ENCODE measurements at places on chromosomes 6 and 20.

GRCh38 chr6:129677620-129678325, 32.2 kb downstream of the ARHGAP18 start:
- DNase-seq = peak; percentile 87

DNA sequence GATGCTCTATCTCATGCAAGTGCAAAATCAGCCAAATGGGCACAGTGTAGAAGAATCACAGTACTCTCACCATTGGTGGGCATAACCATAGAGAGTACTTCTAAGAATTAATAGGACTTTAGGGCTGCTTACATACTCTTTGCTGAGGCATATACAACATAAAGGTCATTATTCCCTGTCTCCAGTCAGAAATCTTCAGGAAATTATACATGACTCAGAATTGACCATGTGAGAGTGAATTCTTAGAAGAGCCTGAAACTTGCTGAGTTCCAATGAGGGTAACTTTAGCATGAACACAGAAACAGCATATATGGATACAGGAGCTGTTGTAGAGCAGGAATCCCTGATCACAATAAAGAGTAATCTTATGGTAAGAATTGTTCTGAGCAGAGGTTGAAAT, 498.7 kb downstream of the TENT5A start:
- DNase-seq = no peak

DNA sequence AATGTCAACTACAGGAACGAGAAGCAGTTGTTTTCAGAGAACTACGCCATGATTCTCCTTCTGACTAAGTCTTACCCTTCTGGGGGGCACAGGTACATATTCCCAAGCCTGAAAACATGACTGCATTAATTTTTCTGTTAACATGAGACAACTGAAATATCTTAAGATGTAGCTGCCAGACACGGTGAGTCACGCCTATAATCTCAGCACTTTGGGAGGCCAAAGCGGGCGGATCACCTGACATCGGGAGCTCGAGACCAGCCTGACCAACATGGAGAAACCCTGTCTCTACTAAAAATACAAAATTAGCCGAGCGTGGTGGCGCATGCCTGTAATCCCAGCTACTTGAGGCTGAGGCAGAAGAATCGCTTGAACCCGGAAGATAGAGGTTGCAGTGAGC, 21.7 kb downstream of the TBC1D20 start:
- no peak for DNase-seq

DNA sequence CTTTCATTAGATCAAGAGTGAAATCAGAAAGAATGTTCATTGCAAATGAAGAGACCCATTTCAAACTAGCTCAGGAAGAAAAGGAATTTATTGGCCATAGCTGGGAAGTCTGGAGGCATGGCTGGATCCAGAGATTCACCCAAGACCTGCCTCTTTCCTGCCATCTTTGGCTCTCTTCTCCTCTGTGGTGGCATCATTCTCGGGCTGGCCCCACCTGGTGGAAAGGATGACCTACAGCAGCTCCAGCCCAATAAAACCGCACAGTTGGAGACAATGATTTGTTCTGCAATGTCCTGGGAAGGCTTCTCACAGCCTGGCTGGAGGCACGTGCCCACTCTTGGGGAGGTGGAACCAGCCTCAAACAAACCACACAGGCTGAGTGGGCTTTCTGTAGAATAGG, 18.1 kb upstream of the FERMT1 start:
- DNase-seq = peak; percentile 9

DNA sequence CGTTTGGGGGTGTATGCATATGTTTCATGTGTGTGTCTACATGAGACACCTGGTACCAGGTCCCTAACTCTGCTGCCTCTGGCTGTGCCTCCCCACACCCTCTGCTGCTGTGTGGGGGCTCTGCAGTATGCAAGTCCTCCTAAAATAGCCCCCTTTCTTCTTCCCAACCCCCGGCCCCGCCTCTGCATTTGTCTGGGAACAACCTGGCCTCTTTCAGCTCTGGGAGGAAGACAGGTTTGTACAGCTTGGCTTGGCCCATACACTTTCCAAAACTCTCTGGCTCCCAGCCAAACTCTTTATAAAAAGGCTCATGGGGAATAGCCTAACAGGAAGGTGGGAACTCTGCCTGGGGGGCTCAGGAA, 27.1 kb upstream of the EMILIN3 start:
- DNase-seq = no peak

DNA sequence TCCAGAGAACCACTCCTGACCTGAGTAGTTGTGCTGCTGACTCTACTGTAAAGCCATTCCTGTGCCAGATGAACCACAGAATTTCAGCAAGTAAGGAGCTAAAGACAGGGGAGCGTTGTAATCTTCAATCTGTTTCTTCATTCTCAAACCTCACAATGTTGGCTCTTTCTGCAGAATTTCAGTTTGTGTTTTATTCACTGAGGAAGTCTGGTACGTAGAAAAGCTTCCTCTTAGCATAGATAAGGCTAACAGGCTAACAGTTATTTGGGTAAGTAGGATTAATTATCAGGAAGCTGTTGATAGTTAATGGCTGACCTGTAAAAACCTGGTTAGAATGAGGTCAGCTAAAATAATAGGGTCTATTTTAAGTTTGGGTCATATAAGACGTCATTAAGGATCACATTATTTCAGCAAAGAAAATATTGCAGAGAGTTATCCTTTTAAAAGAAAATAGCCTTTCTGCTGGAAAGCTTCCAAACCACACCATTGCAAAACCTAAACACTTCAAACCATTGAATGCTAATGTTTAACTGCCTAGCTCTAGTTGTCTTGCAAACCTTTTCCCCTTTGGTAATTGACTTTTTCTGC, 14.1 kb upstream of the TENT5A start:
- peak; percentile 51 for DNase-seq

DNA sequence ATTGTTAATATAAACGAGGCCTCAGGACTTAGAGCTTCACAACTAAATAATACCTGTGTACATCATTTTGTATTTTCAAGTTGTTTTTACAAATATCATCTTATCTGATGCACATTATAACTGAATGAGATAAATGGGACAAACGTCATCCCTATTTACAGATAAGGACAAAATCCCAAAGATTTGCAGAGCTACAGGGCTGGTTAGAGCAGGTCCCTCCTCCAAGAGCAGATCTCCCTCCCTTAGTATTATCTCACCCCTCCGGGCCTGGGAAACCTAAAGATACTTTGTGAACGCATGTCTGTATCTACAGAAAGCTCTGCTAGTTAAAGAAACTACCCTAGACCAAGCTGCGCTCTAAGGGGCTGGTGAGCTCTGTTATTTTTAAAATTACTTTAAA, 130.4 kb upstream of the PROKR2 start:
- no peak for DNase-seq

DNA sequence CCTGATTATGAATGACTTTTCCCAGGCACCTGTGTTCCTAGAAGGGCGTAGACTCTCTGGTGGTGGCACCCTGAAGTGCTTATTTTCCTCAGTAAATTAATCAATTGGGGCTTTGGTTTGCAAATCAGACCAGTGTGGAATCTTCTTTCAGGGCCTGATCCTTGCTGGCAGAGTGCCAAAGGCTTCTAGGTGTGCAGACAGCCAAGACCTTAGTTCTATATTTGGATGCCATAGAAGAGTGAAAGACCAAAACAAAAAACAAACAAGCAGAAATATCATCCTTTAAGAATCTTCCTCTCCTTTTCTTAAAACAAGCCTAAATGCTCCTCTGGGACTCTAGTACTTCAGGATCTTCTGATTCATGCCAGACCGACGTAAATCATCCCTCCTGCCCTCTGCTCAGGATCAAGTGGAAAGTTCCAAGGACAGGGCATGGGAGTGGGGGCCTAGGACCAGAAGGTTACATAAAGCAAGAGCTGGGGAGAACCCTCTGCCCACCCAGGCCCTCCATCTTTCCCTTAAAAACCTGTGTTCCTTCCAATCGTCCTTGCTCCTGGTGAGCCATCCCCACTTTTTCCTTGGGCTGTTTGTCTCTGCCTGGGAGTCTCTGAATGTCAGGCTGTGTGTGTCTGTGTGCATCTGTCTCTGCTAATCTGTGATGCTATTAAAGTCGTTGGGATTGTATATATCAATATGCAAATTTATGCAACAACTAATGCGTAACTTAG, 70.5 kb upstream of the MYLIP start:
- no peak for DNase-seq

DNA sequence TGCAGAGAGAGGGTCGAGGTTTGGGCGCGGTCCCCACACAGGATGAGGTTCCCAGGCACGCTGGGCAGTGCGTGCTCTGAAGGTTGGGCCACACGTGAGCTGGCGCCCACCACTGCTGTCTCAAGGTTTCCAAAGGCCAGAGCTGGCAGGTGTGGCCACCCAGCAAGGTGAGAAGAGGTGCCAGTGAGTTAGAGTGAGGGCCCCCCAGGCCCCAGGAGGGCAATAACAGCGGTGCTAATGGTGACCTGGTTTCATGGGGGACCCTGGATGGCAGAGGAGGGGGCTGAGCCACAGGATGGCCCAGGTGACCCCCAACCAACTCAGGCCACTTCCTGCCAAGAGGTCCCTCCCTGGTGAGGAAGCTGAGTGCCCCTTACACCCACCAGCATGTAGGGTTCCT, 185.0 kb downstream of the TAF4 start:
- no peak for DNase-seq

DNA sequence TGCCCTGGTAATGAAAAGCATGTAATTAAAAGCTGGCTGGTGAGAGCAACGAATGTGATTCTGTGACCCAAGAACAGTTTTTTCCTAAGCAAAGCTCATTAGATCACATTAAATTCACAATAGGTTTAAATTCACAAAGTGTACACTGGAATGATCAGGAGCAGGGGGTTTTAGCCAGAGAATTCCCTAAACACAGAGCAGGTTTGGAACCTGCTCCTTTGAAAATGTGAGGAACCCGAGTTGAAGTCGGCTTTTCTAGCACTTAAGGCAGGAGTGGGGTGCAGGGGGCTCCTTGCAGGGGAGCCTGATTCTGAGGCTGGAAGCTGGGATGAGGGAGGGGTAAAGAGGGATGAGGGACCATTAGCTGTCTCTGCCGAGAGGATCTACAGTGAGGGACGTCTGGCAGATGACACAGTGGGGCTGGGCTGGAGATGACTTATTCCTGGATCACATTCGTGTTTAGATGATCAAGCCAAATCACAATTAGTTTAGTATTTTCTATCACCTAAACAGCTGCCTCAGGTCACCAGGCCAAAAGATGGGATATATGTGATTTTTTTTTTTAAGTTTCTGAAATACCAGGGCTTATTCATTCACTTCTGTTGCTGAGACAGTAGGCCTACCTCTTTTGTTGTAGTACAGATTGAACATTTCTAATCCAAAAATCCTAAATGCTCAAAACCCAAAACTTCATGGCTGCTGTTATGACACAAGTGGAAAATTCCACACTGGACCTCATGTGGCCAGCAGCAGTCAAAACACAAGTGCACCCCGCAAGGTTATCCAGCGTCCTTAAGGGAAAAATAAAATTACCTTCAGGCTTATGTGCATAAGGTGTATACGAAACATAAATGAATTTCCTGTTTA, 93.1 kb upstream of the HIVEP1 start:
- no peak for DNase-seq

- no peak for DNase-seq
Measured at GRCh38 chr6:1136415-1136774, 175.5 kb upstream of the FOXQ1 start.

DNA sequence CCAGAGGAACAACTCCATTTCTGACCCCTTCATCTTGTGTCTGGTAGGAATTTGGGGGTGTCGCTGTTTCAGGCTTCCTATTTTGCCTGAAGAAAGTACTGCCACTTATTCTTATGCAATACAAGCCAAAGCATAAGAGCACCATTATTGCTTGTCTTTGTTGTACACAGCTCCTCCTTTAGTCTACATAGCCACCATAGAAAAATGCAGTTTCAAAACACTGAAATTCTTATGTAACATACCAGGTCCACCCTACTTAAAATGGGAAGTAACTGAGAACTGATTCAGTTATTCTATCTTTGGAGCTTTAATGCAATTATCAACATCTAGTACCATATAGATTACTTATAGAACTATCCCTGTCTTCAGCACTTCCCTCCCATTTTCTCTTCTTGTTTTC, 255.5 kb downstream of the ARHGAP18 start:
- DNase-seq = no peak

- DNase-seq = no peak
Measured at GRCh38 chr20:47561603-47562583, 60.2 kb downstream of the NCOA3 start.

DNA sequence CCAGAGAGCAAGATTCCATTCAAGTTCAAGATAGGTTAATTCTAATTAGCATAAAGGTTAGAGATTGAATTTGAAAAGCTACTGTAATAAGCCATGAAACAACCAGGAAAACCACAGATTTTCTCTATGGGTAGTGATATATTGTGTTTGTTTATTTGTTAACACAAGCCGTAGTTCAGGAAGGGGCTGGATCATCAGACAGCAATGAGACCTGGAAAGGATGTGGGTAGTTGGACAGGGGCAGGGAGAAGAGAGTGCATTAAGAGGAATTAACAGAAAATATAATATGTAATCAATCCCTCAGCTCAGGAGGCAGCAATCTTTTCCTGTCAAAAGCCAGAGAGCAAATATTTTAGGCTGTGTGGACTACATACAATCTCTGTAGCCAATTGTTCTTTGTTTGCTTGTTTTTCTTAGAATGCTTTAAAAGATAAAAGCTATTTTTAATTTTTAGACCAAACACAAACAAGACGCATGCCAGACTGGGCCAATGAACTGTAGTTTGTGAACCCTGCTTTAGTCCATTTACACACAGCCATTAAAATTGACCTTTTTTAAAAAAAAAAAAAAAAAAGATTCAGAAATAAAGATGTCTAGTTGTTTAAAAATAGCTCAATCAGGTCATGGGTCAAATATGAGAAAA, 398.7 kb upstream of the MARCKS start:
- DNase-seq = no peak

DNA sequence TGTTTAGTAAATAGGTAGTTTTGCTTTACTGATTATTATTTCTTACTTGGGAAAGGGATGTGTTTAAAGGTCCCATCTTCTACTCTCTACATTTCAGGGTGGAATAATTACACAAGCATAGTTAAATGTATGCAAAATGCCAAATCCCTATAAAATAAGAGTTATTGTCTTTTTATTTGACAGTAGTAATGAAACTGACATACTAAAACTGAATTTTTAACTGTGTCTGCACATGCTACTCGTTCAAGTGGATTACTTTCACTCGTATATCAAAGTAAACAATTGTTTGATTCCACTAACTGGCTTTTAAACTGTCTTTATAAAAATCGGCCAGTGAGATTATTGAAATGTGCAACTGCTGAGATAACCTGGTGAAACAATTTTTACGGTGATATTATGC, 602.9 kb upstream of the ADGRB3 start:
- DNase-seq = no peak
